Stimulated activated CD8-positive, alpha-beta memory T cell treated with anti-CD3 and anti-CD28 coated beads, Interleukin-2, amount 100 ng/mL, for 48 hours (primary cell): ENCODE measurements at places on chromosomes 3 and 15.

DNA sequence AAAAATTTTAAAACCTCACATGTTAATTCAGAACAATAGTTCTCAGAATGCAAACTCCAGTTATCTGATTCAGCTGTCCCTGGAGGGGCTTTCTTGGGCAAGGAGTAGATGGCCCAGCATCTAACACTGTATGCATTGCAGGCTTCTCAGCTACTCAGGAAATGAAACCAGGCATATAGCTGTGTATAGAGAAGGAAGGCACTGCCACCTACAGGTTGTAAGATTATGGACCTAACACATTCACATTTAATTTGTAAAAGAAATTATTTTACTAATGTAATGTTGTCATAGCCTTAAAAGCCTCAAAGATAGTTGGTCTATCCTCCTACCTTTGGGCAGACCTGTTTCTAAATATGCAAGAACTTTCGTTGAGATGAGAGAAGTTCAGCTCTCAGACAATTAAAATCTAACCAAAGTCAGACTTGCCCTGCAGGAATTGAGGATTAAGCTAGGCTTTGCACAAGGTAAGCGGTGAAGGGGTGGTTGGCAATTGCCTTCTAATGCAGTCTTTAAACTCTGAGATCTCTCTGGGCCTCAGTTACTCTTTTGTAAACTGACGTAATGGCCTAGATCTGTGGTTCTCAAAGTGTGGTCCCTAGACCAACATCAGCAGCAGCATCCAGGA is 132.8 kb upstream of the SLC24A5 start:
- no peak for DNase-seq

- DNase-seq: no peak
These were observed 132.2 kb downstream of the KLF13 start for GRCh38 chr15:31458596-31459399.

DNA sequence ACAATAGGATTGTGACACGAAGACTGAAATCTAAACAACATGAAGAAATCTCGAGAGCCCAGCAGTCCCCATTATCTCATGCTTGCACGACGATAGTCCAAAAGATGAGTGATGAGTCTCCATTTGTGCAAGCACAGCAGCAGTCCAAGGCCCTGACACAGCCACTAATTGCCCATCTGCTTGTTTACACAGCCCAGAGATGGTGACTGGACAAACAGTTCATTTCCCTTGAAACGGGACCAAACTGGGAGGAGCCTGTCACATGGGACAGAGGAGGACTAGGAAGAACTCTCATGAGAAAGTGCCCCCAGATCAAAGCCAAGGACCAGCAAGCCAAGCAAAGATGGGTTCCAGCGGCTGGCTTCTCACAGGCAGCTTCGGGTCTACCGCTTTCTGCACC is 121.0 kb downstream of the GREM1 start:
- DNase-seq: no peak

DNA sequence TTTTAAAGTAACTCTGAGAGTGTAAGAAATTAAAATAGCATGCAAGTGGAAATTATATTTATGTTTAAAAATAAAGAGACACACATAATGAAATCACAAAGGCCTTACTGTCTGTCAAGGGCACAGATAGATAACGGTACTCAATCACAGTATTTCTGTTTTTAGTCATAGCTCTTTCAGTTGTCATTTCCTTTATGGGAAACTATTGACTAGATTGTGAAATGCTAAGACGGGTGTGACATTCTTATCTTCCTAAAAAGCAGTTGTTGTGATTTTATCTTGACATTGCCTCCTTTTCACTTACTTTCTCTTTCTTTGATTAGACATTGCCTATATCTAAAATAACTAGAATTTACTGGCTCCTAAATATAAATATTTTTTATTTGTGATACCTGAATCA is 100.1 kb upstream of the PLSCR5 start:
- no peak for DNase-seq

DNA sequence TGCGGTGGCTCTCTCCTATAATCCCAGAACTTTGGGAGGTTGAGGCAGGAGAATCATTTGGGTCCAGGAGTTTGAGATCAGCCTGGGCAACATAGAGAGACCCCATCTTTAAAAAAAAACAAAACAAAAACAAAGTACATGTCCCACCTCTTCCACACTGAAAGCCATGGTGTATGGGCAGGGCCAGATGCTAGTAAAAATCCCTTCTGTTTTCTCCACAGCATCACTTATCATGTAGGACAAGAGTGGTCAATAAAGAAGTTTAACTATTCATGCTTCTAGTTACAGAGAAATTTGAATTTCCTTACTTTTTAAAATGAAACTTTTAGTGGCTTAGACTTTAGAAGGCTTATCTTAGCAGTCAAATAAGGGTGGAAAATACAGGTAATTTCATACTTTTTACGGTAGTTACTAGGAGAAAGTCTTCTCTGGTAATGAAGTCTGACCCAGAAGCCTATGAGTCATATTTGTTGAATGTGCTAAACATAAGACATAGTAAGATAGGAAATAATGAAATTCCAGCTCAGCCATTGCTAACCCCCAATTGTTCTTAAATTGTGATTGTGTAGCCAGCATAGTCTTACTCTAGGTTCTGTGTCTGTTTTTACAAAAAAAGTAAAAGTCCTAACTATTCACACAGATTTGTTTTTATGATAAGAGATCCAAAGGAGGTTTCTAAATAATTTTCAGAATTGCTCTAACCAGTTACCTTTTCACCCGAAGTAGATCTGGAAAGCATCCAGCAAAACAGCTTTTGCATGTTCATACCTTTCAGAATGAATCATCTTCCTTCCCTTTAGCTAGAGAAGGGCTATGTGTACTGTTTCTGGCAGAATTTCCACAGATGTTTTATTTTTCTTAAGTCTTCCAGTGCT is 16.4 kb upstream of the ZNF609 start:
- no peak for DNase-seq

DNA sequence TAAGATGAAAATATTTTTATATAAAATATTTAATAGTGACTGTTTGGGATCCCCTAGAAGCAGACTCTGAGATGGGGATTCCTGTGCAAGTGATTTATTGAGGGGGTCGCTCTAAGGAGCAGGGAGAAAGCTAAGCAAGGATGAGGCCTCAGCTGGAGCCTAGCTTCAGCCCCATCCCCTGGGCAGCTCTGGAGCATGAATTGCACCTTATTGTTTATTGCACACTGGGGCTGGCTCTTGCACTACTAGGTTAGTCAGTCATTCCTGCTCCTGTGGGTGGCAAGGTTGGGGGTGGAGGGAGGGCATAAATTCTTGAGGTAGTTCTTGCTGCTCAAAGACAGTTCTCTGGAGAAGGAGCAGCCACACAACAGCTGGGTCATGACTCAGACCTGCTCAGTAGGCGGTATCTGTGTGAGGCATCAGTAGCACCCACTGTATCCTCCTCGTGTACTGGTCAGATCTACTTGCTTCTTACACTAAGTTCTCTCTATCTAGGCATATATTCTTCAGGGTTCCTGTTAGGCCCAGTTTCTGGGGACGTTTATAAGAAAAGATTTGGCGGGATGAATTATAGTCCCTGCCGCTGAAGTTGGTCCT is 27.2 kb upstream of the TNFSF10 start:
- peak; percentile 71 for DNase-seq

GRCh38 chr3:135503760-135504686 is 461.5 kb upstream of the PPP2R3A start:
- DNase-seq: no peak

GRCh38 chr3:64685800-64686445 is 1.9 kb downstream of the ADAMTS9 start:
- no peak for DNase-seq

DNA sequence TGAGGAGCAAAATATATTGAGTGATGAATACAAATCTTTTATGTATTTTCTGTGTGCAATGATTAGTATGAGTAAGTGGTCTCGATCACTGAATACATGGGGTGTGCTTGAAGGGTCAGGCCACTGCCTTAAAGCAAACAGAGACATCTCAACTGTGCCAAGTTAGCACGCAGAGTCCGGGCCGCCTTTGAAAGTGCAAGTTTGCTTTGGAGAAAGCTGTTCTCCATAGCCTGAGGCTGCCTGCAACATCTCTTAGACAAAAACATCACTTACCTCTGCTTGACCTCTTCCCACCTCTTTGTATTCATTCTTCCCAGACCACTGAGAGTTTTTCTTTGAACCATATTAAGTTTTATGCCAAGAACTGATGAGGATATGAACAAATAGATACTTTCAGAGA is 267.0 kb downstream of the ZBTB20 start:
- DNase-seq: no peak

DNA sequence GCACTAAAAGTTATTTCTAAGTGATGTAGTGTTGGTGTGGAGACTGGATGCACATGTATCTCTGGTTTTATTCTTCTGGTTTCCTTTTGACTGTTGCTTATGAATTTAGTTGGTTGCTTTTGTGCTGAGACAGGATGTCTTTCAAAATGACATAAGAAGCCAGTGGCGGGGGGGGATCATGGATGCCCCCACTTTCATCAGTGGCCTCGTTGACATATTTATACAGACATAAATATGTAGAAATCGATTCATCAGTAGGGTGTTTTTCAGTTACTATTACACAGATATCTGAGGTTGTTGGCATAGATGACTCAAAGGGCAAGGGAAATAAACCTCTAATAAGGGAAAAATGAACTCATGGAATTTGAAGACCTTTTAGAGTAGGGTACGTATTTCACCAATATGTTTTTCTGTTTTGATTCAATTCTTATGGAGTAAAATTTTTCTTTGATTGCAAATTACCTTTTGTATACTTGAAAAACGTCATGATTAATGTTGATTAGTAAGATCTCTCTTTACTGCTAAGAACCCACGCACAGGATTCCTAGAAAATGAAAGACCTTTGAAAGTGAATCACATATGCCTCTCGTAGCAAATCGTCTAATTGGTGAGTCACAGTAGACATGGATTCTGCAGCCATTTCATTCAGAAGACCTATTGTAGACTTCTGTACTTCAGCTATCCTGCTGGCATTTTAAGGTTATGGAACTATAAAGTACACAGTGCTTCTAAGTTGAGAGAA is 97.4 kb upstream of the RBMS3 start:
- no peak for DNase-seq

DNA sequence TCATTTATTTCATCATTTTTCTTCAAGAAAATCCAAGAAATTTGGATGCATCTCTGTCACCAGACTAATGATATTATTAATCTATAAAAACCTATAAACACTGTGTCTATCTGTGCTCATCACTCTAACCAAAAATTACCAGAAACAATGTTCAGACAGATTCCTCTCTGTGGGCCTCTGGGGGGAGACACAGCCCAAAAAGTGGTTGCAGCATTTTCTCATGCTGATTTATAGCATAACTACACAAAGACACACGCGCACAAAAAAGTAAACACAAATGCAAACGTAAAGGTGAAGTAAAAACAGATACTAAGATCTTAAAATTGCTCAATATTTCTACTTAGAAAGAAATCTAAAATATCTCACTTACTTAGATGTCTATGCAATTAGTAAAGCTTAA is 976.0 kb downstream of the GBE1 start:
- no peak for DNase-seq

GRCh38 chr3:81485444-81485865 is 276.0 kb downstream of the GBE1 start:
- DNase-seq: no peak

GRCh38 chr3:39879581-39879980 is 70.2 kb downstream of the MYRIP start:
- no peak for DNase-seq

GRCh38 chr3:31423482-31423881 is 109.2 kb upstream of the STT3B start:
- DNase-seq: no peak

DNA sequence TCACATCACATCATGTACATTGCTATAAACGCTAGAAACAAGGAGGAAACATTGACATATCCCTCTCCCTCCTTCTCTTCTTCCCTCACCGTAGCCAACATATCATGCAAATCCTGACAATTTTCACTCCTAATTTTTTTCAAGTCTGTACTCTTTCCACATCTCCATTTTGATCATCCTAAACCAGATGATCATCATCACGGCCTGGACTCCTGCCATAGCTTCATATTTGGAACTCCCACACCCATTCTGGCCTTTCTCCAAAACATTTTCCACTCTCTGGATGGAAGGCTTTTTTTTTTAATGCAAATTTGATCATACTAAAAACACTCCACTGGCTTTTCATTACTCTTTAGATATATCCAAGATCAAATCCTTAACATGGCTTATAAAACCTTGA is 248.0 kb upstream of the CNTN3 start:
- no peak for DNase-seq

DNA sequence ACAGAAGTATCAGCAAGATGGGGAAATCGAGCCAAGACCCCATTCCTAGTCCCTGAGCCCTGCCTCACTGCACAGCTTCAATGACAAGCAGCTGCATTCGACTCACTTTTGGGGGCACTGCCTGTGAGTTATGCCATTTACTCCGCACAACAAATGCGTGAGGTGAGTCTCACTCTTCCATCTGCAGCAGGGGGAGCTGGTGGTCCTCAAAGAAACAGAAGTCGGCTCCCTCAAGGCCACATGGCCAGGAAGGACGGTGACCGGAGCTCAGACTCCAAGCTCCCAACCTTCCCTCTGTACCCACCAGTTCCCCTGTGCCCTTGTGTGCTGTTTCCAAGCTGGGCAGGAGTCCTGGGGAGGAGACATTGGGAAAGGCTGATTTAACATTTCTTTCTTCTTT is 127.7 kb upstream of the IQSEC1 start:
- no peak for DNase-seq

- DNase-seq: no peak
These were observed 150.7 kb upstream of the NR2E3 start for GRCh38 chr15:71659730-71660067.

GRCh38 chr3:160622263-160623045 is 54.5 kb upstream of the ARL14 start:
- DNase-seq: no peak

DNA sequence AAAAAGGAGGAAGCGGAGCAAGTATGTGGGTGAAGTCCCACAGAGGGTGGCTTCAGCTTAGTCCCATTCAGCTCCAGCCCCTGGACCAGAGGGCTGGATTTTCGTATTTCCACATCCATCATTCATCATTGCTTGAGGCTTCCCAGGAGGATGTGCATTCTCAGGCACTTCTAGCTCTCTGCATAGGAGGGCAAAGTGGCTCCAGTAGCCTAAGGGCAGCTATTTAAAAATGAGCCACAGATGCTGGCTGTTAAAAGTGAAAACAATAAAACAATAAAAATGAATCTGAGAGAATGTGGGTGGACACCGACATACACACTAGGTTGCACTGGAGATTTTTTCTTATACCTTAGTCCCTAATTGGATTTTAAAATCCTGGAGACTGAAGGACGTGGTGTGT is 629.2 kb upstream of the ZNF385D start:
- no peak for DNase-seq

- DNase-seq: no peak
These were observed 37.9 kb downstream of the KLHL6 start for GRCh38 chr3:183517607-183518006.

DNA sequence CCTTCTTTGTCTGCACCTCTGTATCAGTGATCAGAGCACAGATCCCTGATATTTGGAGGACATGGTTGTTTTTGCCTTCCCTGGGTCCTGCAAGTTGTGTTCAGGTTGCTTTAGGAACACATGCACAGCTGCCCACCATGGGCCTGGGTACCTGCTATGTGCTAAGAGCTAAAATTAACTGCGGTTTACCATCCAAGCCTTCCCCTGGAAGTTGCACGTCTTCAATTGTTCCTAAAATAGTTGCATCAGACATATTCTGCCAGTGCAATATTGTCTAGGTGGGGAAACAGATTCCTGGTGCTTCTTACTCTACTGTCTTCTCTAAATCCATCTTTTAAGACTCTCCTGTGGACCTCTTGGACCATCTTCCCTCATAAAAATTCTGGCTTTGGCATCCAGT is 80.9 kb downstream of the PDE8A start:
- no peak for DNase-seq
